Stimulated activated CD4-positive, alpha-beta T cell treated with anti-CD3 and anti-CD28 coated beads, TNF-alpha, amount 100 ng/mL, for 48 hours (primary cell): ENCODE measurements at places on chromosomes 5 and 9.

DNA sequence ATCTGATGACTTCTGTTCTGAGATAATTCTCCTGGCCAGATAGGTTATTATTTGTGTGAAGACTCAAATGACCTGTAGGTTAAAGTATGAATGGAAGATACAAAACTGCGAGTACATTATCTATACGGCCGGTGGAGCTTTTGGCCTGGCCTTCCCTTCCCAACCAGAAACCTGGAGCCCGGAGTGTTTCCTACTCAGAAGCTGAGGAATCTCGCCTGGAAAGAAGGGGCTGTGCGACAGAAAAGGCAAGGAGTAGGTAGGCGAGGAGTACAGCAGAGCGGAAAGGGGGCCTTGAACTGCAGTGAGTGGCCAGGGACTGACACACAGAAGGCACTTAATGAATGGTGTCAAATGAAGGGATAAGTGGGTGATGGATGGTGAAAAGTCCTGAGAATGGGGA is 34.6 kb downstream of the ANGPTL2 start:
- DNase-seq: no peak

DNA sequence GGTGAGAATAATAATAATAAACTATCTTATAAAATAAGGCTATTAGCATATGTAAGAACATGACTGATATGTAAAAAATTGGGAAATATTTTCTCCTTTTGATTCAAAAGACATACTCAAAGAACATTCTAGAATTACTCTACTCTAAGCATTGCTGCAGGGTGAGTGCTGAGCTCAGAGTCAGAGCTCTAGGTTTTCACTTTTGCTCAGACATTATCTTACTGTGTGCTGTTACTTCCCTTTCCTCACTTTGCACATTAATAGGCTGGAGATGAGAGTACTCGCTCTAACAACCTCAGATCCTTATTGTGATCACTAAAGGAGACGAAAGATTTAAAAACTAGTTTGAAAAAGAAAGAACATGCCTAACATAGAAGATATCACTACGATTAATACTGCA is 99.4 kb upstream of the C9orf72 start:
- DNase-seq: no peak

GRCh38 chr5:125424402-125425141 is 678.1 kb upstream of the ZNF608 start:
- no peak for DNase-seq

DNA sequence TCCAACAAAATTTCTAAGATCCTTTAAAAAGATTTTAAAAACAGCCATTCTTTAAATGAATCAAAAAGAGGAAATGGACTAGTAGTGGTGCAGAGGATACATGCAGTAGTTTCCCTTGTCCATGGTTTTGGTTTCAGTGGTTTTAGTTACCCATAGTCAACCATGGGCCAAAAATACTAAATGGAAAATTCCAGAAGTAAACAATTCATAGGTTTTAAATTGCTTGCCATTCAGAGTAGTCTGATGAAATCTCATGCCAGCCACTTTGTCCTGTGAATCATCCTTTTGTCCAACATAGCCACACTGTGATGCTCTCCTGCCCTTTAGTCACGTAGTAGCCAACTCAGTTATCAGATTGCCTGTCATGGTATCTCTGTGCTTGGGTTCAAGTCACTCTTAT is 286.1 kb downstream of the ANXA1 start:
- no peak for DNase-seq

GRCh38 chr5:75567710-75568109 is 43.5 kb upstream of the ANKDD1B start:
- DNase-seq: no peak

DNA sequence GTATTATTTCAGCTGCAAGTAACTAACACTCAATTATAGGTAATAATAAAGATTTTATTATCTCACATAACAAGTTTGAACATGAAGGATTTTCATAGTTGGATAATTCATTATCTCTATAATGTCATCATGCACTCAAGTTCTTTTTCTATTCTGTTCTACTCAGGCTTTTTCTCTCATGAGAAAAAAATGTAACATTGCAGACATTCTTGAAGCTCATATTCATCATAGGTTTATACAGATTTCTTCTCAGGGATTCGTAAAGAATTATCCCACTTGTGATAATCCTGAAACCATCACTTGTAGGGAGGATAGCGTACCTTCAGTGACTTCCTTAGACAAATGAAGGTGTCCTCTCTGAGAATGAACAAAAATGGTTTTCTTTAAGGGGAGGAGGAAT is 150.3 kb downstream of the XRCC4 start:
- DNase-seq: no peak

DNA sequence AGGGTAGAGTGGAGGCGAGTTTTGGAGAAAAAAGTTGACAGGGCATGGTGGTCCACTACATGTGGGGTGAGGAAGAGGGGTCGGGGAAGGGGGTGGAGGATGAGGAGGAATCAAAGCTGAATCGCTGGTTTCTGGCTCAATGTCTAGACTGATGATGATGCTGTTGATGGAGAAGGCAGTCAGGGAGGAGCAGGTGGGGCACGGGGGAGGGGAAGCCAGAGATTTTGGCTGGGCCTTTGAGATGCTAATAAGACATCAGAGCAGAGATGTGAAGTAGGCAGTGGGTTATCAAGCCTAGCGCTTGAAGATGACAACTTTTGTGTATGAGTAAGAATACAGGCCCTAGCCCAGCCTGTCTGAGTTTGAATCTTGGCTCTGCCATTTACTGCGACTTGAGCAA is 32.4 kb upstream of the TTC23L start:
- no peak for DNase-seq

DNA sequence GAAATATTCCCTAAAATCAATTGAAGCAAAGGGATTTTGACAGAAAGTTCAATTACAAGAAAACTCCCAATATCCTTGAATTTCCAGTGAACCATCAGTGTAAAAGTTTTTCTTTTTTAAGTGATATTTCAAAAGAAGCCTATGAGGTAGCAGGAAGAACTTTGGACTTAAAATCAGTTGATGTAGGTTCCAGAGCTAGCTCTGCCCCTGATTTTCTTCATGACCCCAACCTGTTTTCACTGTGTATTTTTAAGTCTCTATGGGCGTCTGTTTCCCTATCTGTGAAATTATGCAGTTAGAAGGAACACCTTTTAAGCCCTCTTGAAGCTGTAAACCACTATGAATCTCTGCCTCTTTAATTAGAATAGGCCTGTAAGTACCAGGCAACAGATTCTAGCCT is 66.2 kb upstream of the SLC1A1 start:
- DNase-seq: no peak

GRCh38 chr9:122228191-122228567 is 578 bp downstream of the LHX6 start:
- no peak for DNase-seq
